ENCODE measurements at places on chromosomes 16 and 17.

DNA sequence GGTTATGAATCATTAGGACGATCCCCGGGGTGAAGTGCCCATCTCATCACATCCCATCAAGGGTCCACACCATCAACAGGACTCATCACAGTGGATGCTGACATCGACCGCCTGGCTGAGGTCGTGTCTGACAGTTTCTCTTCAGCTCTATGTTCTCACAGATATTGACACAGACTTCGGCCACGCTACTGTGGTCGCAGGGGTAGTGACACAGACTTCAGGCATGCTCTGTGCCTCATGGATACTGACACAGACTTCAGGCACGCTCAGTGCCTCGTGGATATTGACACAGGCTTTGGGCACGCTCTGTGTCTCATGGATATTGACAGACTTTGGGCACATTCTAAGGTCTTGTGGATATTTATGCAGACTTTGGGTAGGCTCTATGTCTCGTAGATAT is 50.1 kb downstream of the KLHDC4 start:
- no peak for DNase-seq

- no peak for DNase-seq
Measured at GRCh38 chr16:27390151-27390550, 11.8 kb upstream of the IL21R start.

- no peak for DNase-seq
Measured at GRCh38 chr17:51510940-51511339, 250.6 kb downstream of the UTP18 start.

DNA sequence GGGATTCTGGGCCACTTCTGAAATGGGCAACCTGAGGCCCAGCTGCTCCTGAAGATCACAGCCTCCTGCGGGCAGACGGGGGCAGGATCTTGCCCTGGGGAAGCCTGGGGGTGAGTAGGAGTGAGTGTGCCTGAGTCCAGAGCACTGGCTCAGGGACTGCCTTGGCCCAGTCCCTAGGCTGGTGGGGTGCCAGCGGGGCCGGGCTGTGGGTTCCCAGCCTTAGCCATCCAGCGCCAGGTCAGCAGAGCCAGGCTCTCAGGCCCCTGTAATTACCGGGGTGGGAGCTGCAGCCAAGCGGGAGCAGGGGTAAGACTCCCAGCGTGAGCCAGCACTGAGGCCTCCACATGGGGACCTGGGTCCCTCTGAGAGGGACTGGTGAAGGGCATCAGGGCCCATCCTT is 8.2 kb downstream of the SPNS2 start:
- DNase-seq, result no peak

DNA sequence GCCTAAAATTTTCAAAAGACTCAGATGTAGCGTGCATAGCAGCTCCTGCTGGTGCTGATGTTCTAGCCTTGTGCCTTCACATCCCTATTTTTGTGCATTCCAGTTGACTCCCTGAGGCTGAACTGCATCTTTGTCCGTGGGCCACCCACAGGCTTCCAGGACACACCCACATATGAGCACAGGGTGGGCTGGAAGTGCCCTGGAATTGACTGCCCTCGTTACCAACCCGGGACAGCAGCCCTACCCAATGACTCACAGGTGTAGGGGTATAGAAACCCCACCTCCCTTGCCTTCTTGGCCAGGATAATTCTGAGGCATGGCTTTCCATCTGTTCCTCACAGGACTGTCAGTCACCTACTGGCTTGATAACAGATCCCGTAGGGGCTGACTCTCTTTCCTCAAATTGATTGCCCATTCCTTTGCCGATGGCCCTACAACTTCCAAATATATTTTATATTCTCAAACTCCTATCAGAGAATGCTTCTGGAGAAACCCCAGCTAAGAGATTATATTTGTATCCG is 65.9 kb upstream of the CDH13 start:
- no peak for DNase-seq

GRCh38 chr17:28954886-28955285 is 3.6 kb upstream of the PHF12 start:
- DNase-seq, result no peak

DNA sequence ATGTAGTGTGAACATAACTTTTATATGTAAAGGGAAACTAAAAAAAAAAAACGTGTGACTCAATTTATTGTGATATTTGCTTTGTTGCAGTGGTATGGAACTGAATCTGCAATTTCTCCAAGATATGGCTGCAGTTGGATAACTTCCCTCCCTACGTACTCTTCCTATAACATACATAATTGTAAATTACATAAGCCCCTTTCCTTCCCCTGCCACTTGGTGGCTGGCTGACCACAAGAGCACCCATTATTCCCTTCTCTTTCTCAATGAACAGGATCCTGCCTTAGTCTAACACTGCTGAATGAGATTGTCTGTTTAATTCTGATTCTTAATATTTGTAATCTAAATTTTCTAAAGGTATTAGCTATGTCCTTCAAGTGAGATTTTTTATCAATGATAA is 27.8 kb downstream of the CCL4 start:
- no peak for DNase-seq

DNA sequence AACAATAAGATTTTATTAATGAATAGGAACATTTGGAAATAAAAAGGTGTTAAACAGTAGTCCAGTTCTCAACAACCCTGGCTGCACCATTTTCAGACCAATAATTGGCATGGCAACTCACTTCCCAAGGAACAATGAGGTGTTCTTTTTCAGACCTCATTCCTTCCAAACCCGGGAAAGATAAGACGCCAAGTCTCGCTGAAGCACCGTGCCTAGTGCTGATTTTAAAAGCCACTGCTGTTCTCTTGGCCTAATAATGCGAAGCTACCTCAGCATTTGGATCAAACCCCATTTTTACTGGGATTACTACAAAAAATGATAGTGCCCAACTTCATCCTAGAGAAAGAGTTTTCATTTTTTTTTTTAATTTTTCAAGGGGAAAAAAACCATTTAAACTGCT is 75.2 kb upstream of the NOL11 start:
- no peak for DNase-seq

DNA sequence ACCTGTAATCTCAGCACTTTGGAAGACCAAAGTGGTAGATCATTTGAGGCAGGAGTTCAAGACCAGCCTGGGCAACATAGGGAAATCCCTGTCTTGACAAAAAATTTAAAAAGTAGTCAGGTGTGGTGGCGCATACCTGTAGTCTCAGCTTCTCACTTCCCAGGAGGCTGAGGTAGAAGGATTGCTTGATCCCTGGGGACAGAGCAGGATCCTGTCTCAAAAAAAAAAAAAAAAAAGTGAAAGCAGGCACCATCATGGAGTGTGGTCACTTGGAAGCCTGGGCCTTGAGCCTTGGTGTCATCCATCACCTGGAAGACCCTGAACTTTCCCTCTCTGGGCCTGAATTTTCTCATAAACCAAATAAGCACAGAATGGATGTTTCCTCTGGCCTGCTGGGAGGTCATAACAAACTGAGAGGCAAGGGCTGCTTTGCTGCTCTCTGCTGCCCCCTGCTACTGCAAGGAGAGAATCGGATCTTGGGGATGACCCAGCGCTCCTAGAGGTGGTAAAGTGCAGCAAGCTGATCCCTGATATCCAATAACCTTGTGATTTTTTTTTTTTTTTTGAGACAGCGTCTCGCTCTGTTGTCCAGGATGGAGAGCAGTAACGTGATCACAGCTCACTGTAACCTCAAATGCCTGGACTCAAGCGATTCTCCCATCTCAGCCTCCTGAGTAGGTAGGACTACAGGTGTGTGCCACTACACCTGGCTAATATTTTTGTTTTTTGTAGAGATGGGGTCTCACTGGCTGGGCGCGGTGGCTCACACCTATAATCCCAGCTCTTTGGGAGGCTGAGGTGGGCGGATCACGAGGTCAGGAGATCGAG is 75.9 kb upstream of the RNU2-1 start:
- DNase-seq, result no peak

DNA sequence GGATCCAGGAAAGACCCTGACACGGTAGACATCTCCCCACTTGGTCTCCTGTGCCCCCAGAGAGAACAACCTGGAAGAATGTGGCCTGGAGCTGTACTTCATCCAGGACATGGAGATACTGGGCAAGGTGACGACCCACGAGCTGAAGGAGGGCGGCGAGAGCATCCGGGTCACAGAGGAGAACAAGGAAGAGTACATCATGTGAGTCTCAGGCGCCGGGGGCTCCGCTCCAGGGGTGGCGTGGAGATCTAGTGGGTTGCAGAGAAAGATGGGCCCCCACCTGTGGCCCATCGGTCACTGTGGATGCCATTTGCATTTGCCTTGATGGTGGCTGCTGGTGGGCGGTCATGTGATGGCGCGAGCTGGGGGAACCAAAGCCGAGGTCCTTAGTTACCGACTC is 14.9 kb upstream of the CLEC18A start:
- no peak for DNase-seq

DNA sequence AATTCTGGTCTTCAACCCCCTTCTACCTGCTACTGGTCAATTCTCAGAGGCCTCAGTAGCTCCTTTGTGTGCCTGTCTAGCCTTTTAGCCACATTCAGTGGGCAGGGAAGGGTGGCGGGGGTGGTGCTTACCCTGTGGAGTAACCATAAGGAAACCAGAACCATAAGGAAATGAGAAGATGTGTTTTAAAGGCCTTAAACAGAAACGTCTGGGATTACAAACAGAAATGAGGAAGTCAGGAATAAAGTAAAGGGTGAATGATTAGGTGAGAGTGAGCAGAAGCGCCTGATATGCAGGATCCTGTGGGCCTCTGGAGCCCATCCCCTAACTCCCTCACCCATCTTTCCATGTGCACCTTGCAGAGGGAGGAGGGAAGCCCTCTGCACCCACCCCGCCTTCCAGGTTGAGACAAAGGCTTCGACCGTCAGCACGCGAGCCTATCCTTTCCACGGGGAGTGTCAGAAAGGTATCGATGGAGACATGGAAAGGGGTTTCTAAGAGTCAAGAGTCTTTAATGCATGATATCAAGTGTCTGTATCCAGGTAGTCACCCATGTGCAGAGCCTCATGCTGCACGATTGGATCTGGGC is 20.4 kb downstream of the KIAA0513 start:
- no peak for DNase-seq

GRCh38 chr16:12716658-12717057 is 87.0 kb downstream of the CPPED1 start:
- DNase-seq, result no peak

DNA sequence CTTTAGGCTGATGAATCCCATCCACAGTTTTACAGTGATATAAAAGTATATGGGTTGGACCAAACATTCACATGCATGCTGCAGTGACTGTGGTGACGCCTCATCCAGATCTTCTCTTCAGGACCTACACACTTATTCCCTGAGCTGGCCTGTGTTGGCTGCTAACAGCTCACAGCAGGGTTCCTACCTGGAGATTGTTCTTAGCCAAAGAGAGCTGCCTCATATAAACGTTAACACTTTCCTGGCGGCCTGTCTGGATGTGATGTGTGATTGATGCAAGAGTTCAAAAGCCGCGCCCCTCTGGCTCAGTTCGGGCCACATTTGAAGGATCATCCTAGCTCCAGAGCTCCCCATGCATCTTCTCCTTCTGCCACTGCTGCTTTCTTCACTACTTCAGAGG is 93.0 kb upstream of the NETO2 start:
- DNase-seq, result no peak

- DNase-seq, result no peak
Measured at GRCh38 chr16:87161822-87162676, 155.1 kb downstream of the C16orf95 start.

GRCh38 chr16:57959121-57959520 is 11.8 kb downstream of the CNGB1 start:
- no peak for DNase-seq

DNA sequence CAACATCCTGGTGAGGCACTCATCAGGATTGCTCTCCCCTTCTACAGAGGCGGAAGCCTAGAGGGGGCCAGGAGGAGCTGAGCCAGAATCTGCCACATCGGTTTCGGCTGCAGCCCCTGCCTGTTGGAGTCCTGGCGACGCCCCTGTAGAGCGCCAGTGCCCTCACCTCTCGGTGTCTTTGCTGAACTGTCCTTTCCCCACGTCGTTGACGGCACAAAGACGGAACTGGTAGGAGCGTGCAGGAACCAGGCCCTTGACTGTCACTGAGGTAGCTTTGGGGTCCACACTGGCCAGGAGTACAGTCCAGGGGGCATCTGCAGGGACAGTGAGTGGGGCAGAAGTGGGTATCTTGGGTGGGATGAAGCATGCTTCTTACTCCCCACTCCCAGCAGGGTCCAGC is 110.3 kb upstream of the CDC42EP4 start:
- no peak for DNase-seq

DNA sequence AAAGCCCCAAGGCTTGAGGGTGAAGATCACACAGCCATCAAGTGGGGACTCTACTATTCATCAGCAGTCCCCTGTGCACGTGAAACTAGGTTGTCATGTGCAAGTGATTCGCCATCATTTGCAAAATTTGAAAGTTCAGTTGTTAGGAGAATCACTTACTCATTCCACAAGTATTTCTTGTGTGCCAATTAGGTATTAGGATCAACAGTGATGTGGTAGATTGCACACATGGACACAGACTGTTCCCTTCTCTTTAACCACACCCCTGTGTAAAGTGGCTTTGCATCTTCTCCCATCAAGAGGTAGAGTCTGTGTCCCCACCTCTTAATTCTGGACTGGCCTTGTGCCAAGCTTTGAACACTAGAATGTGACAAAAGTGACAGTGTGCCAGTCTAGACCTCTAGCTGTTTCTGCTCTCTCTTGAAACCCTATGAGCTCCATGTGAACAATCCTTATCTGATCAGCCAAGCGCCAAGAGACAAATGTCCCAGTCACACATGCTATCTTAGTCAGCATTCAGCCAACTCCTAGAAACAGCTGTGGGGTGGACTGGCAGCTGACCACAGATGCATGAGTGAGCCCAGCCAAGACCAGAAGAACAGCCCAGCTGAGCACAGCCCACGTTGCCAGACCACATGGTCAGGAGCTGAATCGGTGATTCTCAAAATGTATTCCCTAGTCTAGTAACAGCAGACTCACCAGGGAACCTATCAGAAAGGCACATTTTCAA is 31.5 kb upstream of the SHISA9 start:
- no peak for DNase-seq

DNA sequence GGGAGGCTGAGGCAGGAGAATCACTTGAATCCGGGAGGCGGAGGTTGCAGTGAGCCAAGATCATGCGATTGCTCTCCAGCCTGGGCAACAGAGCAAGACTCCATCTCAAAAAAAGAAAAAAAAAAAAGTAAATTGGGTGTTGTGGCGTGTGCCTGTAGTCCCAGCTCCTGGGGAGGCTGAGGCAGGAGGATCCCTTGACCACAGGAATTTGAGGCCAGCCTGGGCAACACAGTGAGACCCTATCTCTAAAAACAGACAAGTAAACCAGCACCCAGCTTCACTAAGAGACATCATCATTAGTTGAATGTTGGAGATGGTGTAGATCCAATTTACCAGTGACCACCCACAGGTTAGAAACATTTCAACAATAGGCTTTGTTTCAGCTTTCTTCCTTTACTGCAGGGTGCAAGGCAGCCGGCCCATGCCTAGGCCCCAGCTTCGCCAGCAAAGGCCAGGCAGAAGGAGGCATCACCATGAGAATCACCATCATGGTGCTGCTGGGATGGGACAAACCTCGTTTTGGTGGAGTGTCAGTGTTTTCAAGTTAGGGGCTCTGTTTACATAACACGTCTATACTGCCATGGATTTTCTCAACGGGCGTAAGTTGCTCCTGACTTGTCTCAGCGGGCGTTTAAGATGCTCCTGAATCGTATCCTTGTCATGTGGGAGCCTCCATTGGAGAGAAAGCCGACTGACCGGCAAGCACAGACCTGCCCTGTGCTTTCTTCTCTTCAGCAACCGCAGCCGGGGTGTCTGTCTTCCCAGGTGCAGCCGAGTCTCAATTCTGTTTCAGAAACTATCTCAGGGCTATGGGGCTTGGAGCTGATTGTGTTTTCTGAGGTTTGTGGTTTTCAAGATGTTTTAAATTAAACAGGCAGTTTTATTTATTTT is 7.3 kb downstream of the TCF25 start:
- no peak for DNase-seq

GRCh38 chr16:86221085-86221484 is 289.2 kb upstream of the FOXF1 start:
- no peak for DNase-seq

- no peak for DNase-seq
Measured at GRCh38 chr16:87160234-87160636, 157.0 kb downstream of the C16orf95 start.
